ENCODE measurements at places on chromosomes 13 and 19.
A peak's percentile ranks its signal among the peaks of the same experiment; 100 is the strongest.

- DNase-seq = no peak
These were observed 43.9 kb downstream of the SIAH3 start for GRCh38 chr13:45807520-45808099.

DNA sequence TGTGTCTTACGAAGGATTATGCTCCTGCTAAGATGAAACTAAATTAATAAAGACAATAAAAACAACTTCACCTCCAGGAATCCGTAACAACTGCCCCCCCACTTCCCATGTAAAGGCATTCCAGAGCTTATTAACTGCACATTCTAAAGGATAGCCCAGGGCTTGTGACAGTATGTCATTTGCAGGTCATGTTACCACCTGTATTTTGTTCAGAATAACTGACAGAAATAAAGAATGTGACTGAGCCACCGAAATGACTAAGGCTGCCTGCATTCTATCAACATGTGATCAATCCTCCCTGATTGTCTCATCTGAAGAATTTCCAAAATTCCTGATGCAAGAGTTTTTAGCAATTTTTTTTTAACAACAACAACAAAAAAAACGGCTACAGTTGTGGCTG, 117.2 kb downstream of the MIPEP start:
- DNase-seq = no peak

GRCh38 chr19:36915992-36916830, at the start of the genes ZNF568 and ZNF829:
ZNF568 (plus strand) TSS chr19:36916332; CDS start chr19:36922771, 6,439 bp downstream.
ZNF829 (minus strand) TSS chr19:36916291; CDS start chr19:36915167, 1,124 bp downstream.
- peak; percentile 59 for DNase-seq

DNA sequence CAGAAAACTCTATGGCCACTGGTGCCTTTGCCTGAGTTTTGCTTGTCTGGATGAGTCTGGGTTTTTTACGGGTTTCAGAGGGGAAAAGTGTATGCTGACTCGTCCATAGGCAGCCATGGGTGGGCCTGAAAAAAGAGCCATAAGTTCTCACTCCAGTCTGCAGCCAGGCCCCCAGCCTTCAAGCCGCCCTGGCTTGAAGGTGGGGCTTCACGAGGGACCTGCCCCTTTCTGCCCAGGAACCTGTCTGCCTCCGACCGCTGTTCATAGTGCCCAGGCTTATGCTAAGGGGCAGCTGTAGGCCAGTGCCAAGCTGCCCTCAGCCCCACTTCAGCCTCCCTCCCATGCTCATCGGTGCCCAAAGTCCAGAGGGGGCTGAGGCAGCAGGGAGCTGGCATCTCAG, 385.2 kb downstream of the PCDH9 start:
- DNase-seq = no peak

- peak; percentile 40 for DNase-seq
These were observed 15.2 kb upstream of the GJA3 start for GRCh38 chr13:20175907-20176652.

GRCh38 chr13:50608370-50608769, 235.1 kb downstream of the DLEU7 start:
- no peak for DNase-seq

- DNase-seq = no peak
These were observed 122.4 kb downstream of the AKAP11 start for GRCh38 chr13:42394361-42394708.

DNA sequence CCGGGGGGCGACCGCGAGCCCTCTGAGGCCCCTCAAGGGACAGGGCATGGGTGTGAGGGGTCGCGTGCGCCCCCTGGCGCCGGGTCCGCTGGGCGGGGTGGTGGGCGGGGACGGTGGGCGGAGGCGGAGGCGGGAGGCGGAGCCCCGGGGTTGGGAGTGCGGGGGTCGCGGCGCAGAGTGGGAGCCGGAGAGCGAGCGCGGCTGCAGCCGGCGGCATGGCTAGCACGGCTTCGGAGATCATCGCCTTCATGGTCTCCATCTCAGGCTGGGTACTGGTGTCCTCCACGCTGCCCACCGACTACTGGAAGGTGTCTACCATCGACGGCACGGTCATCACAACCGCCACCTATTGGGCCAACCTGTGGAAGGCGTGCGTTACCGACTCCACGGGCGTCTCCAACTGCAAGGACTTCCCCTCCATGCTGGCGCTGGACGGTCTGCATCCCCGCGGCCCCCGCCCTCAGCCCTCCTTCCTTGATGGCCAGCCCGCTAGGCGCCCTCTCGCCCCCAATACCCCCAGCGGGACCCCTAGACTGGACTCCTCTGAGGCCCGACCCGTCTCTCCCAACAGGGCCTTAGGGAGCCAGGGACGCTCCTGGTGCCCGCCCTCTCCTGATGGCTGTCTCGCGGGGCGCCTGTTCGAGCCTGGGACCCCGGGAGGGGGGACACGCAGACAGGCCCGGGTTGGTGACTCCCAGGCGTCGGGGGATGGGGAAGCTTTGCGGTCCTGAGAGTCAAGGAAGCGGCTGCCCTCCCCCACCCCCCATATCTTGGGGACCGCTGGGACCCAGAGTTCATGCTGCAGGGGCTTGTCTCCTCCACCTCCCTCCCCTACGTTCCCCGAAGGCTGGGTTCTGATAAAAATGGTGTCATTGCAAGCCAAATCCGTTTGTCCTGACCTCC, at the start of gene CLDN10:
Gene CLDN10, plus strand, starts transcription at position 182 of the 903 bp plus-strand sequence. Its CDS starts 34 bp downstream, at position 216.
- no peak for DNase-seq

DNA sequence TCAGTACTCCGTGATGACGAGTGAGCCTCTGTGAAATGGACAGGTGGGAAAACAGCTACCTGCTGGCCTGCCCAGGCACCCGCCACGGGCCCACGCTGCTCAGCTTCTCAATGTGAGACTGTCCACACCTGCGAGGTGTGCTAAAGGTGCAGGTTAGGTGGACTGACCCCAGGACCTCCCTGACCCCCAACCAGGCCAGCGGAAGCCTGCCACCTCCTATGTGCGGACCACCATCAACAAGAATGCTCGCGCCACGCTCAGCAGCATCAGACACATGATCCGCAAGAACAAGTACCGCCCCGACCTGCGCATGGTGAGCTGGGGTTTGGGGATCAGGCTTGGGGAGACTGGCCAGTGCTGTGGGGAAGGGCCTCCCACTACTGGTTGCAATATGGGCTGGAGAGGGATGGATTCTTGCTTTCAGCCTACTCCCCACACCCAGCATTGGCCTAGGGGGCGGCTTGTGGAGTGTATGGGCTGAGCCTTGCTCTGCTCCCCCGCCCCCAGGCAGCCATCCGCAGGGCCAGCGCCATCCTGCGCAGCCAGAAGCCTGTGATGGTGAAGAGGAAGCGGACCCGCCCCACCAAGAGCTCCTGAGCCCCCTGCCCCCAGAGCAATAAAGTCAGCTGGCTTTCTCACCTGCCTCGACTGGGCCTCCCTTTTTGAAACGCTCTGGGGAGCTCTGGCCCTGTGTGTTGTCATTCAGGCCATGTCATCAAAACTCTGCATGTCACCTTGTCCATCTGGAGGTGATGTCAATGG, 2.2 kb downstream of the RPL28 start:
- DNase-seq = no peak

DNA sequence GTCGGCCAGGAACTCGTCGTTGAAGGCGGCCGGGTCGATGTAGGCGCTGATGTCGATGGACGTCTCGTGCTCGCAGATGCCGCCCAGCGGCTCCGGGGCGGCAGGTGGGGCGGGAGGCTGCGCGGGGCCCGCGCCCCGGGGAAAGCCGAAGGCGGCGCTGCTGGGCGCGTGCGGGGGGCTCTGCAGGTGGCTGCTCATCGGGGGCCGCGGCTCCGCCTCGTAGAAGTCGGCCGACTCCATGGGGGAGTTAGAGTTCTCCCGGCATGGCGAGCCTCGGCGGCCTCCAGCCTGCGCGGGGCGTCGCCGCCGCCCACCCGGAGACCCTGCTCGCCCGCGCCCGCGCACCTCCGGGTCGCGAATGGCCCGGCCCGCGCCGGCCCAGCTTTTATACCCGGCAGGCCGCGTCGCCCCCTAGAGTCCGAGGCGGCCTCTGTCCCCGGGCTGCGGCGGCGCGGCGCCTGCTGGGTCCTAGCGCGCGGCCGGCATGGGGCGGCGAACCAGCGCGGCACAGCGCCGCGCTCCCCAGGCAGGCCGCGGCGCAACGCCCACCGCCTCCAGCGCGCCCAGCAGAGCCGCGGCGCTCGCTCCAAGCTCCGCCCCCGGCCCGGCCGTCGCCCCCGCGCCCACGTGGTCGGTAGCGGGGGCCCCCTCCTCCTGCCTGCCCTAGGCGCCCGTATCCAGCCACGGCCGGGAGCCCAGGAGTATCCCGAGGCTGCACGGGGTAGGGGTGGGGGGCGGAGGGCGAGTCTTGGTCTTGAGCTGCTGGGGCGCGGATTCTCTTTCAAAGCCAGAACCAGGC, at the start of gene CEBPA:
Gene CEBPA, minus strand, starts transcription at position 360 of the 799 bp plus-strand sequence. Its CDS starts 120 bp downstream, at position 240.
- peak; percentile 29 for DNase-seq

DNA sequence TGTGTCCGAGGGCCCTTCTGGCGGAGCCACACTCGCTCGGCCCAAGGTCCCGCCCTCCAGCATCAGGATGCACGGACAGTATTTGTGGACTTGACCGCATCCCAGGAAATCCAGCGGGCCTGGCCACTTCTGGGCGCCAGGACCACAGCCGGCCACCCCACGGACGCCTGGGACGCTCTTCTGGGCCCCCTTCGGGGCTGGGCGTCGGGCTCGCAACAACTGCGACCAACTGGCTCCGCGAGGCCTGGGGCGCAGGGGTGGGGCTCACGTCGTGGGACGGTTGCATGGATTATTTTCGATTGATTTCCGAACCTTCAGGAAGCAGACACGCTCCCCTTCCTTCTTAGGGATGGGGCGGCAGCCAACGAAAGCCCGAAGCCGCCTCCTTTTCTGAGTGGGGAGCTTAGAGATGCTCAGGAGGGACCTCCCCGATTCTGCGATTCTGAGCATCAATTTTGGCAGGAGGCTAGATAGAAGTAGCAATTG, 521 bp upstream of the NUP58 start:
- no peak for DNase-seq

GRCh38 chr19:17153996-17154395, 61.2 kb upstream of the USE1 start:
- DNase-seq = no peak

DNA sequence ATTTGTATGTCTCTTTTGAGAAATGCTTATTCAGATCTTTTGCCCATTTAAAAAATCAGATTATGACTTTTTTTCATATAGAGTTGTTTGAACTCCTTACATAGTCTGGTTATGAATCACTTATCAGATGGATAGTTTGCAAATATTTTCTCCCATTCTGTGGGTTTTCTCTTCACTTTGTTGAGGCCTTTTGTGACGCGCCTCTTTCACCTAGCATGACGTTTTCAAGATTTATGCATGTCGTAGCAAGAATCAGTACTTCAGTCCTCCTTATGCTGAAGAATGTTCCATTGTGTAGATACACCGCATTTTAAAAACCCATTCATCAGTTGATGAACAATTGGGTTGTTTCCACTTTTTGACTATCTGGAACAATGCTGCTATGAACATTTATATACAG, 13.4 kb downstream of the PABPC3 start:
- no peak for DNase-seq

DNA sequence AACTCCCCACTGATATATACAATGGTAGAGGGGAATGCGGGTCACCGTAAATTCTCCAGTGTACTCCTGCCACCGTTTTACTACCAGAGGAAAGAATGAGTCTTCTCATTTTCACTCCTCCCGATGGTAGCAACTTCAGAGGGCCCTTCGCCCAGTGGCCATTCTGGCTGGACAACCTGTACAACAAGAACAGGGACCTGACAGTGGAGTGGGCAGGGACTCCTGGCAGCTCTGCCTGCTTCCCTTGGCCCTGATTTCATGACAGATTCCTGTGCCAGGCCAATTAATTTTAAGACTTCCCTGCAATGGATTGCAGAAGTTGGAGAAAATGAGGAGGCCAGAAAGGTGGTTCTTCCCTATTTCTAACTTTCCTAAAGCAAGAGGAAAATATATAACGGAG, 148.9 kb downstream of the GPC6 start:
- DNase-seq = no peak

DNA sequence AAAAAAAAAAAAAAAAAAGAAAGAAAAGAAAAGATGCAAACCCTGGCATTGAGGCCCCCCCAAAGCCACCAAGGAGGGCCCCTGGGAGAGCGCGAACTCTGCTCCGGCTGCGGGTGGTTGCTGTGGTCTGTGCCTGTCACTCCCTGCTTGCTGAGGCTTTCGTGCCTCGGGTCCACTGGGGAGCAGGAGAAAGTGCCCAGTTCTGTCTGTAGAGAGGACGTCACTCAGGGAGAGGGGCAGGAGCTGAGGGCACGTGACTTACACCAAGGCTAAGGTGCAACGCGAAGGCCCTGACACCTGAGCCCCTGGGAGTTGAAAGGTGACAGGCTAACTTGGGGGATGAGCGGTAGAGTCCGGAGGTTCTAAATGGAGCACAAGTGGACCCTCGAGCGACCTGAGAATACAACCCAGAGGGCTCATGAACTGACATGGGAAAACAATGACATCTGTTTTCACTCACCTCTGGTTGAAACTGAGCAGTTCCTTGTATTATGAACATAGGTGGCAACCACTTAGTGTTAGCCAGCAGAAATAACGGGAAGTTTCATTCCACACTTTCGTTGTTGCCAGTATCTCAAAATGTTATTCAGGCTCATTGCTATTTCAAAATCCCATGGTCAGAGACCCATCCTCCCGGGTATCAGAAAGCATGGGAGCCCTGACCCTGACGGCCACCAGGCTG, 69.2 kb upstream of the TM9SF2 start:
- no peak for DNase-seq

- DNase-seq = no peak
These were observed 541.0 kb upstream of the KLF12 start for GRCh38 chr13:74675182-74675581.

- DNase-seq = no peak
These were observed 19.6 kb downstream of the FUZ start for GRCh38 chr19:49793561-49793840.

GRCh38 chr19:44644402-44645016, 799 bp downstream of the PVR start:
- peak; percentile 47 for DNase-seq

DNA sequence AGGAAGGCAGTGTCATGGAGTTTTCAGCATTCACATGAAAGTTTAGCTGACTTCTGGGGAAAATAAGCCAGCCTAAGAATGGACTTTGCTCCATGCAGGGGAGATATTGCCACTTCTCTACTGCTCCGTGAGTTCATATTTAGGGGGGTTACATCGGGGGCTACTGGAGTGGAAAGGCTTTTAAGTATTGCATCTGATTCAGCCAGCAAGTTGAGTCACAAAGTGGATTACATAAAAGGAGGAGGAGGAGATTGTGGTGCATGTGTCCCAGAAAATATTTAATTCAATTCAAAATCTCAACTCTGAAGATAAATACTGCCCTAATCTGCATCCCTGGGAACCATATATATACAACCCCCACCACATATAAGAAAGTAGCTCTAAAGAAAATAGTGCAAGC, 617.2 kb downstream of the DCT start:
- no peak for DNase-seq

DNA sequence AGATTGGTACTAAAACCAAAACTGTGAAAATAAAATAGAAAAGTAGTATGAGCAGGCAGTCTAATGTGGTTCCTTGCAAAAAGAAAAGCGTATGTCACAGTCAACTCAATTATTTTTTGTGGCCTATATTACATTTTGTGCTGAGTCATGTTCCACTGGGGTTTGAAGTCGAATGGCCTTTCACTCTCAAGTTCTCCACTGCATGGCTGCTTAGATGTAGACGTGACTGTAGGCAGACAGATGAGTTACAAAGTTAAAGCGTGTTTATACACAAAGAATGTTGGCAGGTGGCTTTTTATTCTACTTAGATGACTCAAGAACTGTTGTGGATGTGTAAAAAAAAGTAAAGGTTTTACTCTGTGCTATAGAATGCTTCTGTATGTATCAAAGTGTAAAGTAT, 133.9 kb downstream of the SLITRK6 start:
- DNase-seq = no peak

- no peak for DNase-seq
These were observed 977 bp downstream of the IRGQ start for GRCh38 chr19:43594710-43595604.

- DNase-seq = no peak
These were observed 27.4 kb upstream of the SIAH3 start for GRCh38 chr13:45878966-45879365.

- no peak for DNase-seq
These were observed 1.3 kb downstream of the SHISA7 start for GRCh38 chr19:55441692-55442321.

Measured in NCI-H446 (cell line).